ENCODE measurements at places on chromosomes 2 and 18. TPM values are rescaled to one million over a fixed set of nuclear protein-coding genes. Genes with fewer than 3 reads are reported as not detected.

The COL4A3 gene
- 1.7 TPM for total RNA-seq

The FABP1 gene
- total RNA-seq: not detected

The AGXT gene
- 0.33 TPM for total RNA-seq

The CFAP65 gene
- not detected for total RNA-seq

The DARS1 gene
- 71.4 TPM for total RNA-seq

All from subcutaneous adipose tissue (tissue), 4 donors.